Stimulated activated CD4-positive, alpha-beta T cell treated with anti-CD3 and anti-CD28 coated beads, Interleukin-4, amount 100 ng/mL, for 48 hours (primary cell): ENCODE measurements at places on chromosomes 5 and 9.

GRCh38 chr5:73229271-73229670, 56.3 kb downstream of the TMEM174 start:
- DNase-seq = no peak

DNA sequence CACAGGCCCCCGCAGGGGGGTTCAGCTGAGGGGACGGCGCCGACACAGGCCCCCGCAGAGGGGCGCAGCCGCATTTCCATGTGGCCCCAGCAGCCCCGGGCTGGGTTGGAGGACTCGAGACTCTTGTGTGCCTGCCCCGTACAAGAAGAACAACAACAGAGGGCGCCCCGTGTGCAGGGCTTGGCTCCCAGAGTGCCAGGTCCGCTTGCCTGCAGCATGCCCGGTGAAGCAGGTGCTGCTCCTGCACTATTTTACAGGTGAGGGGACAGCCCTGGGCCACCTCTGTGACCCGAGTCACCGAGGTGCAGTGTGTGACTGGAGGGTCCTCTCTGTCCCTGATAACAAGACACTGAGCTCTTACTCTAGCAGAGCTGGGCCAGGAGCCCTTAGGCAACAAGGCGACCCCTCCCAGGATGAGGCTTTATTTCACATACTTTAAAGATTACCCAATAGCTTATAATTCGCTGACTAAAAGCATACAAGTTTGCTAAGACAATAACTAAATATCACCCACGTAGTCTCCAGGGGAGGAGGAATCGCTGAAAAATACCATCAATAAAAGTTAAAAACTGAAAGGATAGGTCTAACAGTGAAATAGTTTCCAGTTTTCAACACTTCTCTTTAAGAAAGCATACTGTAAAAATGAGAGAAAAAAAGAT, 41.7 kb upstream of the SLC9A3 start:
- DNase-seq = no peak

DNA sequence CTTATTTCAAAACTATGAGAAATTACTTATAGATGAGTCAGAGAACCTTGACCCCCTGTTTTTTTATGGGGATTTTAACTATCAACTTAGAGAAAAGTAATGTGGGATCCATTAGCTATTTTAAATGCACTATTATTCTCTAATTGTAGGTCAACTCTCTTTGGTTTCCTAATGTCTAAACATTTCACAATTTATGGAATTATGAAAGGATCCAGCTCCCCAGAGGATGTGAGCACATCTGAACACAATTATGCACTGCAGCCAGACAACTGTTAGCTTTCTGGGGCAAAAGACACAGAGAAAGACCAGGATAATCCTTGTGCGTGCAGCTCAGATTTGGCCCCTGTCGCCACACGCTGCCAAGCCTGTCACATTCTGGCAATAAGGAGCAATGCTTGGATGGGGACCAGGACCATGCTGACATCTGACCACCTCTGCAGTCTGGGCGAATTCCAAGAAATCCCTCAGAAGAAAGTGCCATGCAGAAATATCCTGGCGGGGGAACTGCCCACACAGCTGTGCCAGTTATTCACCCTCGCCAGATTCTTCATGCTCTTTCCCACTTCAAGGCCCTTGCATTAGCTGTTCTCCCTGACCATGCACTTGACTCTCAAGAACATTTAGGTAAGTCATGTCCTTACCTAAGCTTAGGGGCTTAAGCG, 22.2 kb upstream of the CMBL start:
- DNase-seq = no peak

DNA sequence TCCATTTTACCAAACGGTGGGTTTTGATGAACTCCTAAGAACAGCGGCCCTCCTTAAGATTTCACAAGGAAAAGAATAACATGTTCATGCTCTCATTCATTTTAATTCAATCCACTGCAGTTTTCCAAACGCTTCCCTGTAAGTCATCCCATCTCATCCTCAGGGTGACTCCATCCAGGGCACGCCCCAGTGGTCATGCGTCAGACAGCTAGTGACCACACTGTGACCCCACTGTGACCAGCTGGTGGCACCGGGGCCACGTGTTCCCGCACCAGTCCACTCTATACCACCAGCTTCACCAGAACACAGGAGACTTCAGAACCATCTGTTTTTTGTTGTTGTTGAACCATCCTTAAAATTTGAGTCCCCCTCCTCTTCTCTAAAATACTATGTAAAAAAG, 14.3 kb downstream of the ATPSCKMT start:
- DNase-seq = no peak

GRCh38 chr5:135222171-135222681, 176.8 kb downstream of the MACROH2A1 start:
- no peak for DNase-seq

GRCh38 chr9:16642421-16643109, 227.9 kb downstream of the BNC2 start:
- no peak for DNase-seq

GRCh38 chr5:56840597-56840996, 25.2 kb downstream of the MAP3K1 start:
- no peak for DNase-seq

GRCh38 chr5:134175921-134176510, 734 bp downstream of the SKP1 start:
- DNase-seq = no peak

- no peak for DNase-seq
Measured at GRCh38 chr9:126297661-126298060, 29.0 kb upstream of the MVB12B start.

GRCh38 chr9:91131433-91131839, 230.3 kb downstream of the AUH start:
- peak; percentile 53 for DNase-seq

DNA sequence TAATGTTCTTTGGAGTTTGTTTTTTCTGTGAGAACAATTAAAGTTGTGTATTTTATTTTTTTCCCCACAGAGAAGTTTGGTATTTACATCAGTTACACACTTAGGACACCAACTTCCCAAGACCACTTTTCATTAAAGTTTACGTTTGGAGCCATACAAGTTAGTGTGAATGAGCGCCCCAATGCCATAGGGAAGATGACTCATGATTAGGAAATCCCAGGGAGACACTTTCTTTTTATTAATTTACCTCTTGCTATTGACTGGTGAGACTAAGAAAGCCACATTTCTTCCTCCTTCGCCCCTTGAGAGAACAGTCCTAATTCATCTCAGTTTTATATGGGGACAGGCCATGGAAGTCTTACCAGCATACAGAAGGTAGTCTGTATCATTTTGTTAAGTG, 57.1 kb downstream of the EDIL3 start:
- DNase-seq = no peak

DNA sequence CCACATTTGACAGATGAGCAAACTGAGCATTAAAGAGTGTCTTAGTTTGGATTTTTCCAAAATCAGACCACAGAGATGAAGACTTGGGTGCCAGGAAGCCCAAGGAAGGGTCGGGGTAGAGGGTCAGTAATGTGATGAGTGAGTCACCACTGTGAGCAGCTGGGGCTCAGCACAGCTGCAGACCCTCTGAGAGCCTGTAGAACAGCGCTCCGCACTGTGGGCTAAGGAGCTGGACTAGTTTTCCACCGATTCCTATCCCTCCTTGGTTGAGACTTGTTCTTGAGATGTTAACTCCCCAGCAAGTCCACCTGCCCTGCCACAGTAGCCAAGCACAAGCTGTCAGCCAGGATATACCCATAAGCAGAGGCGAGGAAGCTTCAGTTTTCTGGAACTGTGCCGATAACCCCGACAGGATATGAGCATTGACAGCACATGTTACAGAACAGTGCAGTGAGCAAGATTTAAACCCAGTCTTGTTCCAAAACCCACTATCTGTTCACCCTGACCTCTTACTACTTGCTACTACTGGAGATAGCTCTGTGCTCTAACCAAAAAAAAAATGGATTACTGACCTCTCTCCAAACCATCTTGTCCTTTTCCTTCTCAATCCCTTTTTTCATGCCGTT, 31.8 kb downstream of the EGFLAM start:
- no peak for DNase-seq

DNA sequence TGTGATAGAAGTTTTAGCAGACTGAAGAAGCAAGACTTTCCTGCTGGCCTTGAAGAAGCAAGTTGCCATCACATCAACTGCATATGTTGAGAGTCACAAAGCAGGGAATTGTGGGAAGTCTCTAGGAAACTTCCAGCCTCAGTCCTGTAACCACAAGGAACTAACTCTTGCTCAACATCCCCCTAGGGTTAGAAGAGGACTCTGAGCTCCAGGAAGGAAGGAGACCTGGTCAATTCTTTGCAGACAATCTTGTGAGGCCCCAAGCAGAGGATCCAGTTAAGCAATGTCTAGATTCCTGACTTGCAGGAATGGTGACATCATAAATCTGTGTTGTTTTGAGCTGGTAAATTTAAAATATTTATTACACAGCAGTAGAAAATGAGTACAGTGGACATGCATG, 18.6 kb upstream of the ZNF366 start:
- no peak for DNase-seq

GRCh38 chr9:110620726-110621125, 41.2 kb upstream of the SVEP1 start:
- no peak for DNase-seq

DNA sequence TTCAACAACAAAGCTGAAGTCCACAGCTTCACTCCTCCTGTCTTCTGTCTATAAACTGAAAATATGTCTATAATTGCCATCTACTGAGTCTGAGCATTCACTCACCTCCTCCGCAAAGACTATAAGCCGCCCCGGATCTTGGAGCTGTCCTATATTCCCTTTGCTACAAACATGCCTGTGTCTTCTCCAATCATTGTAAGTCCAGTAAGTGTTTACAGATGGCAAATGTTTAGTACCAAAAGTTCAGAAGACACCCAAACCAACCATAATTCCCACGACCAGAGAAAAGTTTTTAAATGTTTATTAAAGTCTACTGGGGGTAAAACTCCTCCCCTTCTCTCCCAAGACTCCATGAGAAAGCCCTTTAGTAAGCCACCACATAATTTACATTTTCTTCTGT, 80.9 kb downstream of the EBF1 start:
- DNase-seq = no peak

GRCh38 chr5:173835131-173835530, 53.0 kb upstream of the CPEB4 start:
- DNase-seq = no peak

GRCh38 chr5:35316611-35317274, 86.5 kb upstream of the PRLR start:
- peak; percentile 2 for DNase-seq

GRCh38 chr5:78753093-78753531, 104.5 kb upstream of the LHFPL2 start:
- DNase-seq = no peak

GRCh38 chr5:131281133-131281867, 17.4 kb downstream of the CDC42SE2 start:
- no peak for DNase-seq

DNA sequence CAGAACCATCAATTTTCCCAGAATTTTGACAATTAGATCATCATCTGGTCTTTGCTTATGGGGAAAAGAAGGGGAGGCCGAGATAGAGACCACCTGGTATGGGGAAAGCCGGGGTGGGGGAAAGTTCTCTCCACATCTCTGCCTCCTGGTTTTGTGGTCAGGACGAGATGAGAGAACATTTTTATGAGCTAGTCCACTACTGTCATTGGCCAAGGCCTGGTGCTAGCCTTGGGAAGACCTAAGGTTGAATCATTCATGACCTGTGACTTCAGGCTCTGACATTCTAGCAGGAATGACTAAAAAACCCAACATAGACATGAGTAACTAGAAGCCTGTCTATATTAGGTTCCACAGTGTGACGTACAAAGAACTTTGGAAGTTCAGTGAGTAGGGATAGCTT, 135.2 kb downstream of the PTTG1 start:
- no peak for DNase-seq

DNA sequence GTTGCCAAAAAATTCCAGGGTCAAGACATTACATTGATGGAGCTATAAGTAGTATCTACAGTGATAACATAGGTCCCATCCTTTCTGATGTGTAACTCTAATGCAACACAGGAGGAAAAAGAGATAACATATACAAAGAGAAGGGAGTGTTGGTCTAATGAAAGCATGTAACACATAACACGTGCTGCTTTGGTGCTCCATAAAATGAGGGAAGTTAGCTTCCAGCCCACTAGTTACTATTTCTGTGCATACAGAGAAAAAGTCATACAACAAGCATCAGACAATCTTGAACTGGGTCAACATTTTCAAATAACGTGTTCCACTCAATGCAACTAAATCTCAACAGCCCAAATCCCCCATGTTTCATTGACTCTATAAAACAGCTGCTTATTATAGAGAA, 11.7 kb downstream of the MLLT3 start:
- no peak for DNase-seq

DNA sequence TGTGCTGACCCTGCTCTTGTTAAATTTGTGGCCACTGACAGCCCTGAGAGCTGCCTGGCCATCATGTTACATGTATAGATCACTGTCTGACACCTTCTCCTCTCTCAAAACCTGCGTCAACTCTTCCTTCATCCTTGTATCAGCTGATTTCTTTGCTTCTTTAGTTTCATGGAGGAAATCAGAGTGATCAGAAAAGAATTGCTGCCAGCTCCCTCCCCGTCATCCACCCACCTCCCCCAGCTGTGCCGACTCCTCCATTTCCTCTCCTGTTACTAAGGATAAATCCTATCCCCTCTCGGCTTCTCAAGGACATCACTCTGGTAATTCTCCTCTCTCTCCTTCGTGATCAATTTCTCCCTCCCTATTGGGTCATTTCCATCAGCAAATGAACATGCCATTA, 108.9 kb downstream of the ICE1 start:
- DNase-seq = no peak
